ENCODE measurements at places on chromosomes 11 and 22. TPM values are rescaled to one million over a fixed set of nuclear protein-coding genes. Genes with fewer than 3 reads are reported as not detected.

The GLYAT gene
- total RNA-seq, result not detected

The YPEL4 gene
- total RNA-seq, result 0.28 TPM

The KCNK4 gene
- total RNA-seq, result not detected

The TSG101 gene
- total RNA-seq, result 57.5 TPM

The DGCR2 gene
- 81.8 TPM for total RNA-seq

The TMPRSS13 gene
- total RNA-seq, result 1.4 TPM

The SHISAL1 gene
- total RNA-seq, result not detected

The SYNGR1 gene
- 16.8 TPM for total RNA-seq

The IZUMO1R gene
- not detected for total RNA-seq

The FGF19 gene
- total RNA-seq, result 0.73 TPM

The CCDC116 gene
- total RNA-seq, result not detected

The PRSS23 gene
- 14.5 TPM for total RNA-seq

The MFRP gene
- not detected for total RNA-seq

The CCDC89 gene
- total RNA-seq, result 0.26 TPM

The DGAT2 gene
- total RNA-seq, result 3.9 TPM

The ISX gene
- total RNA-seq, result not detected

The FOLH1 gene
- 0.81 TPM for total RNA-seq

The SCGB1D4 gene
- not detected for total RNA-seq

The SLC7A4 gene
- 0.14 TPM for total RNA-seq

The RHOG gene
- total RNA-seq, result 28.2 TPM

The KDM4D gene
- total RNA-seq, result 0.68 TPM

The METTL15 gene
- 19.4 TPM for total RNA-seq

The CCDC88B gene
- 7.6 TPM for total RNA-seq

The OVOL1 gene
- 15.2 TPM for total RNA-seq

The APOA4 gene
- not detected for total RNA-seq

The SCGB1D2 gene
- total RNA-seq, result not detected

The PTPN5 gene
- total RNA-seq, result not detected

Measured in Calu3 (cell line).